Activated CD8-positive, alpha-beta T cell treated with anti-CD3 and anti-CD28 coated beads, Interleukin-2, amount 10 ng/mL, durations not matched to agents 7 days and 5 days (primary cell): ENCODE measurements at places on chromosomes 16 and 17. TPM values are rescaled to one million over a fixed set of nuclear protein-coding genes. Genes with fewer than 3 reads are reported as not detected.

Gene C17orf113
- total RNA-seq = 0.24 TPM

Gene GRAP
- 25.9 TPM for total RNA-seq

Gene RRAD
- not detected for total RNA-seq

DNA sequence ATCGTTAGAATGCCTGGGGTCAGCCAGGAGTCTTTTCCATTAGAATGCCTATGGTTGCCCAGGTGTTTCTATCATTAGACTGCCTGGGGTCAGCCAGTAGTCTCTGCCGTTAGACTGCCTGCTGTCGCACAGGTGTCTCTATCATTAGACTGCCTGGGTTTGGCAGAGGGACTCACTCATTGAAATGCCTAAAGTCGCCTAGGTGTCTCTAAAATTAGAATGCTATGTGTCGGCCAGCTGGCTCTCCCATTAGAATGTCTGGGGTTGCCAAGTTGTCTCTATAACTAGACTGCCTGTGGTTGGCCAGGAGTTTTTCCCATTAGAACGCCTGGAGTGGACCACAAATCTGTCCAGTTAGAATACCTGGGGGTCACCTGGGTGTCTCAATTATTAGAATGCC, 2266.5 kb downstream of the TP53TG3F start:
- DNase-seq = no peak
- H3K4me3 ChIP-seq = no peak overlapping the region

Gene CHST6
- not detected for total RNA-seq

Gene NAGS
- 0.78 TPM for total RNA-seq

Gene CES5A
- total RNA-seq = not detected
